ENCODE measurements at places on chromosomes 7 and 10.
A peak's percentile ranks its signal among the peaks of the same experiment; 100 is the strongest.

DNA sequence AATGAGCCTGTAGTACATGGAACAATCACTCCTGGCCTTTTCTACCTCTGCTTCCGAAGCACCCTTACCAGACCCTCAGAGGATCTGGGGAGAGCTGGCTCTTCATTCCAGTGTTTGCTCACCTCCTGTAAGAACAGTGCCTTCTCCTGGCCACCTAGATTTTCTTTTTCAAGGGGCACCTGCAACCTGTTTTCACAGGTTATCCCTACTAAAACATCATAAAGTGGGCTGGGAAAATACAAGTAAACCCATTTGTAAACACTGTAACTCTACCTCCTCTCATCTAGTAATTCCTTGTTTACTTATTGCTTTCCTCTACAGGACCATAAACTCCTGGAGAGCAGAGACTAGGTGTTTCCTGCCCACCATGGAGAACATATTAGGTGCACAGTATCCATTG, 1.1 kb downstream of the PIK3AP1 start:
- DNase-seq: no peak

GRCh38 chr7:121576148-121576917, 180.2 kb upstream of the FAM3C start:
- no peak for DNase-seq

DNA sequence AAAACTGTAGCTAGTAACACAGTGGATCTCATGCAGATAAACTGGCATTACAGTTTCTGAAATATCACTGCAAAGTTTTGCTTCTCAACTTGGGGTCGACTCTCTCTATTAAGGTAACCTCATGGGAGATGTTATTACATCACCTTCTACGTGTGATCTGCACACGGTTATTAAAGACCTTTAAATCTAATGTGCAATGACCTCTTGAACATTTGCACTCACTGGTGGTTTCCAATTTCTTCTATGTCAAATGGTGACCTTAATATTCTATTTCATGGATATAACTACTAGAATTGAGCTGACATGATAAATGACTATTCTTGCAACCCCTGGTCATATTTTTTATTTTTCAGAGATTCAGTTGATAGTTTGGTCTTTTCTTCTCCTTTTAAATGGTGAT, 191.3 kb downstream of the PPP1R3A start:
- DNase-seq: no peak

DNA sequence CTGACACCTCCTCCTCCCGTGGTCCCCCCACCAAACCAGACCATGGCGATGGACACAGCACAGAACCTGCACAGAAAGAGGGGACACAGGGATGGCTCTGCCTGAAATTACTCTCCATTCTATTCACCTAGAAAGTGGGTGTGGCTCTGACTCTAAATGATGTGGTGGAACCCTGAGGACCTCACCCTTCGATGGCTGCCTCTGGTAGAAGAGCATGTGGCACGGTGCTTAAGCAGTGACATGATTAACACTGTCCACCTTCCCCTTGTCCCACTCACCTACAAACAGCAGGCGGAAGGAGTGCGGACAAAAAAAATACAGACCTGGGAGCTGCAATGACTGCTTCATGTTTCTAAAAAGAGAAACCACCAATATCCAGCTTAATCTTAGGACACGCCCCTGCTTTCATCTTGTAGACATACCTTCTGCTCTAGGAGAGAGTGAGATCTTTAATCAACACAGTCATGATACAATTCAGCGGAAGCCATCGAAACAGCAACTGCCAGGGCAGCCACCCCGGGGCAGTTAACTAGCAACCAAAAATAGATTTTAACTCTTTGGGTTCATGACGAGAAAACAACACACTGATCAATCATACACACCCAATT, 11.4 kb downstream of the JCAD start:
- no peak for DNase-seq

DNA sequence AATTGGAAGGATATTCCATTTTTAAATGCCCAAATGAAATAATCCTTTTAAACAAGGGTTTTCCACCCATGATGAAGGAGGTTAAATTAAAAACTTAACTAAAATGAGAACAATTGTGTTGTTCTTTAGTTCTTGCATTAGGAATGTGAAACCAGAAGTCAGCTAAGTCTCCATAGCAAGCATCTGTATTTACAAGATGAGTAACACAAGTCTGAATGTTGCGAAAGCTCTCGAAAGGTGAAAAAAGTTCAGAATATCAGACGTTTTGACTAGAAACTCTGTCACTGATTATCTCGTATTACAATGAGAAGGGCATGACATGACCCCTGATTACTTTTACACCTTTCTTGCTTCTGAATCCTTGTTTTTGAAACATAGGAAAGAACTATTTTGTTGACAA, 149.6 kb downstream of the BICC1 start:
- DNase-seq: no peak

- no peak for DNase-seq
Observed at GRCh38 chr7:103240806-103241205, 56.4 kb upstream of the PMPCB start.

GRCh38 chr10:8346861-8347260, 292.4 kb downstream of the GATA3 start:
- DNase-seq: no peak

DNA sequence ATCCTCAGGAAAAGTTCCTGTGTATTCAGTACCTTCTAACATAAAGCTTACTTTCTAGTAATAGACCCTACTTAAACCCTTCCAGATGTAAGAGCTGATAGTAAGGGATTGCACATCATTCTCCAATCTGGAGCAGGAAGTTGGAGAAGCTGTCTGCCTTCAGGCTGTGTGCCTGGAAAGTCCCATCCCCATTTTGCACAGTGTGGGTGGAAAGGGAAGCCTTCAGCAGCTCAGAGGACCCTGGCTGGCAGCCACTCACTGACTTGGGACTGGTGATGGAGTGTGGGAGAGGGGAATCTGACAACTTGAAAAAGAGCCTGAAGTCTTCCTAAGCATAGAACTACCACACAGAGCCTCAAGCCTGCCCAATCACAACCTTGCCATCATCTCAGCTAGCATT, 164.1 kb upstream of the ADO start:
- no peak for DNase-seq

GRCh38 chr10:62554632-62555199, 180.5 kb downstream of the ZNF365 start:
- DNase-seq: no peak

DNA sequence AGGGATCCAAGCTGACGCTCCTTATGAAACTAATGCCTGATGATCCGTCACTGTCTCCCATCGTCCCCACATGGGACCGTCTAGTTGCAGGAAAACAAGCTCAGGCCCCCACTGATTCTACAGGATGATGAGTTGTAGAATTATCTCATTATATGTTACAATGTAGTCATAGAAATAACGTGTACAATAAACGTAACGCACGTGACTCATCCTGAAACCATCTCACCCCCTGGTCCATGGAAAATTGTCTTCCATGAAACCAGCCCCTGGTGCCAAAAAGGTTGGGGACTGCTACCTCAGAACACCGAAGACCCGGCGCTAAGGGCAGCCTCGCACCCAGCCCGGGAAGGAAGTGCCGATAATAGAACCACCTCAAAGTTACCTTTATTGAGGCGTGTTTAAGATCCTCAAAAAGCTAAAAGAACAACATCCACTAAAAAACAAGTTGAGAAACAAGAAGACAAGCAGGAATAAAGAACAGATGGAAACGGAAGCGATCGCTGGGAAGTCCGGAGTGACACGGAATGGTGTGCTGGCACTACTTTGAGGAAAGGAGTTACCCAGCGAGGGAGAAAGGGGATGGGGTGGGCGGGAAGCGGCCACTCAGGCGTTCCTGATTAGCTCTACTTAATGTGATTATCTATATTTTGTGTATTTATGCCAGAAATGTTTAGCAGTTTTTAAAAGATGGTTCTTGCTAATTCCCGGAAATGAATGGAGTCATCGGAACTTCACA, 50.1 kb upstream of the PRKAR1B start:
- no peak for DNase-seq

DNA sequence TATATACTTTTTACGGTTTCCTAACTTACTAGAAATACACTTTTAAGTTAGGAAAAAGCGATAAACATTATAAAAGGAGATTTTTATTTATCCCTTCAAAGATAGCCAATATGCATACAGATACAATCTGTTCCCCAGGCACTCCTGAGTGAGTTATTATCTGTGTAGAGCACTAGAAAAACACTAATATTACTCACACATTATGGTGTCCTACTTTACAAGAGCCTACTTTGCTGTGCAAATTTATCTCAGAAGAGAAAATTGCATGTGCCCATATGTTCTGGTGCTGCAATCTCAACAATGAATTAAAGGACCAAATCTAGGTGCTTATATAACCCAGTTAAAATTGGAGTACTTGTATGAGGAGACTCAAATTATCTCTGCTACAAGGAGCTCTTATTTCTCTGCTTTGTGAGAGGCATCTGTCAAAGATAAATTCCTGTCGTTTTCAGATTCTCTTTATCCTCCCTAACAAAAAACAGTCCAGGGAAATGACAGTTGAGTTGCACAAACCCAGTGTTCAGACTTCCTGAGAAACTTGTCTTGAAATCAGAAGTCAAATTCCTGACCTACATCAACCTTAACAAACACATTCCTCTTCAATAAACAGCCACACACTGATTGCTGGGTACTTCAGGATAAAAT, 28.9 kb downstream of the CPA1 start:
- DNase-seq: no peak

DNA sequence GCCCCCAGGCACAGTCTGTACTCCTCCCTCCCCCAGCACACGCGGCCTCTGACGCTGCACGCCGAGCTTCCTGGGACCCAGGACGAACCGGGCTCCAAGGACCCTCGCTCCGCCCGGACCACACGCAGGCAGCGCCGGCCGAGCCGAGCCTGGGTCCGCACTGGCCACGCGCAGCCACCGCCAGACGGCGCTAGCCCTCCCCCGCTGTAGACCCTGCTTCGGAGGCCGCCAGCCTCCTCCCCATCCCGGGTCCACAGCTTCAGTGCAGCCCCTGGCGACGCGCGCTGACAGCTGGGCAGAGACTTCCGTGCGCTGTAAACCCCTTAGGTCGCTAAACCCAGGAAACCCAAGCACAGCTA, 936 bp upstream of the TCERG1L start:
- DNase-seq: peak; percentile 51

GRCh38 chr7:118478236-118478635, 253.7 kb downstream of the ANKRD7 start:
- DNase-seq: no peak

- no peak for DNase-seq
Observed at GRCh38 chr7:74462707-74463100, 9.0 kb downstream of the GTF2IRD1 start.

DNA sequence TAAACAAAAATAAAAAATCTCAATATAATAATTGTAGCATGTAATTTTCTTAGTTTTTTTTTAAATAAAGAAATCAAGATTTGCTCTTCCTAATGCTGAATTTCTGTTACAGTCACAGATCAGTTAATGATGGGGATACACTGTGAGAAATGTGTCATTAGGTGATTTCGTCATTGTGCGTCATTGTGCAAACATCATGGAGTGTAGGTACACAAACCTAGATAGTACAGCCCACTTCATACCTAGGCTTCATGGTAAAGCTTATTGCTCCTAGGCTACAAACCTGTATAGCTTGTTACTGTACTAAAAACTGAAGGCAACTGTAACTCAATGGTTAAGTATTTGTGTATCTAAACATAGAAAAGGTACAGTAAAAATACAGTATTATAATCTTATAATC, 74.4 kb upstream of the LSM8 start:
- no peak for DNase-seq

DNA sequence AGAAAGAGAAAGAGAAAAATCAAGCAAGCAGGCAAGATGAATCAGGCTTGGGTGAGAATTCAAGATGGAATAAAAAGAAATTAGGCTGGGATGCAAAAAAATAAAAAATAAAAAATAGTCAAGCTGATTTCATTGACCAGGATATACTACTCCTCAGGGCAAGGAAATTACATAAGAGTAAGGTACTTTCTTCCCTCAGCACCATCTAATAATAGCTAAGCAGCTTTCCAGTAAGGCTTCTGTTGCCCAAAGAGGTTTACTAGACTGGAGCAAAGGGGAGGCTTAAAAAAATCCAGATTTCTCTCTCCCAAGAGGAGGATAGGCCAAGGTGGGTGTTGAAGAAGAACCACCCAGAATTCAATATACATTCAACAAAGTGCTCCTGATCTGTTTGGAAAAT, 93.6 kb downstream of the NEURL1 start:
- no peak for DNase-seq

- DNase-seq: peak; percentile 87
Observed at GRCh38 chr10:3107426-3107961, 40.1 kb downstream of the PFKP start.

GRCh38 chr7:45642044-45642443, 67.9 kb downstream of the ADCY1 start:
- no peak for DNase-seq

- DNase-seq: peak; percentile 63
Observed at GRCh38 chr7:50356212-50356944, 51.9 kb downstream of the IKZF1 start.

DNA sequence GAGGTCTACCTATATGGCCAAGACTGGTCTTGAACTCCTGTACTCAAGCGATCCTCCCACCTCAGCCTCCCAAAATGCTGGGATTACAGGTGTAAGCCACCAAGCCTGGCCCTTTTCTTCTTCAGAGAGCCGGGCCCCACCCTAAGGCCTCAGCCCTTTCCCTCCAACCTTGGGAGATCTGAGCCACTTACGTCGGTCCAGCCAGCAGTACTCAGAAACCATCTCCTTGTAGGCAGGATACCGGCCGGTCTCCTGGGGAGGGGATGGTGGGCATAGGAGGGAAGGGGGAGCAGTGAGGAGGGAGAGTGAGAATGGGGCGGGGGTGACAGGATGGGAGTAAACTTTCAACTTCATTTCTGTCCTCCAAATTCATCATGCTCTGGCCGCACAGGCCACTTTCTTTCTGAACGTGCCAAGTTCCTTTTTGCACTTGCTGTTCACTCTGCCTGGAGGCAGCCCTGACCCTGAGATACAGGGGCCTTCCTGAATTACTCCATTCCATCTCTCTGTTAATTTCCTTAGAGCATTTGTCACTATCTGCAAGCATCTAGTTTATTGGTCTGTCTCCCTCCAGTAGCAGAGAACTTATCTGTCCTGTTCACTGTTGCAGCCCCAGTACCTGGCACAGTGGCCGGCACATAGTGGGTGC, 10.4 kb downstream of the PDZD7 start:
- DNase-seq: no peak

DNA sequence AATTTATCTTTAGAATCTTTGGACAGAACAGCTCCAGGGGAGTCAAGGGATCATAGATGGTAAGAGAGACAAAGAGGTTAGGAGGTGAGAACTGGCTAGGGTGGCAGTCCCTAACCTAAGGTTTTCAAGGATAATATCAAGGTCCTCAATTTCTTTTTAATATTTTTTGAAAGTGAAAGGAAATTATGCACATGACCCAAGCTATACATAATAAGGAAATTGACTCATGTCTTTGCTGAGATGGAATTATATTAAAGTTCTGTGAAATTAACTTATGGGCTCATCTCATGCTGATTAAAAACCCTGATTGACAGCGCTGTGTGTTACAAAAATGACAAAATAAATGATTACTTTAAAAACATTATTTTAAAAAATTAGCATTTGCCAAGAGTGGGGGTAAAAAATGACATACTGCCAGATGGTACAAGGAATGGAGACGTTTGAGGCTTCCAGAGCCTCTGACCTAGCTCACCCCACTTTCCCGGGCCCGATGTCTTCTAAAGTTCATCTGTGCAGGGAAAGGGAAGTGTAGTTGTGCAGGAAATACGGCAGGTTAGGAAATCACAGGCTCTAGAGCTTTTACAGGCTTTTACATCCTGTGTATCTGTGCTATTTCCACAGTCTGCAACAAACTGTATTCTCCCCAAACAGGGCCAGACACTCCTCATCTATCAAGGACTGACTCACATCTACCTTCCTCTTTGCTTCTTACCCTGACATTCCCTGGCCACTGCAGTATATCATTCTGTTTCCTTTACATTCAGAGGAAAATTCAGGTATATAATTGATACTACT, 185.6 kb upstream of the PRSS58 start:
- no peak for DNase-seq
